Fibroblast of villous mesenchyme (primary cell): ENCODE measurements at places on chromosomes 7 and 10.

DNA sequence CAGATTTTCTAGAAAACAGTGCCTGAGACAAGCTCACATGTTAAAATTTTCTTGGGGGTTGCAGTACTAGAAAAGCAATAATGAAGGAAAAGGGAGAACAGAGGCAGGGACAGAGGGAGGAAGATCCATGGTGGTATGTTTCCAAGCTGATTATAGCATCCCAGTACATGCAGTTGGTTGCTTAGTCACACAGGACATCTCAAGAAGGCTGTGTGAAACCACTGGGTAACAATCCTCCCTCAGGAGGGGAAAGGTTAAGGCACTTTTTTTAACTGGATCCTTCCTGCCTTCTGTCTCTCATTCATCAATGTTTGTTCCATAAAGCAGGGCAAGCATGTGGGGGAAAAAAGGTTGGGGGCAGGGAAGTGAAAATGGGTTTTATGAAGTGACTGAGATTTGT, 6.1 kb upstream of the IMMP2L start:
- DNase-seq: no peak

GRCh38 chr7:21550821-21551531, 8.1 kb downstream of the DNAH11 start:
- no peak for DNase-seq

DNA sequence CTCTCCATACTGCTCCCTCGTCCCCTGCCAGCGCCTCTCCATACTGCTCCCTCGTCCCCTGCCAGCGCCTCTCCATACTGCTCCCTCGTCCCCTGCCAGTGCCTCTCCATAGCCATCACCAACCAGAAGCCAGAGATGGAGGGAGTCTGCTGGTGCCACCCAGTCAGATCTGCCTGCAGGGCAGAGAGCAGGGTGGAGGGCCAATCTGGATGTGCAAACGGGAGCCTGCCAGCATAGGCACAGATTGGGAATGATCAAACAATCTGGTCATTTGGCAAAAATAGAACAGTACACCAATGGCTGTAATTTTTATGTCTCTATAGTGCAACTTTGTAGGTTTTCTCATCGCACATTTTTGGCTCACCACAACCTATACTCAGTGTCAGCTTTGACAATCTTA, 76.9 kb upstream of the LRRC4 start:
- no peak for DNase-seq

- peak; percentile 70 for DNase-seq
These were observed 656 bp upstream of the CNNM2 start for GRCh38 chr10:102917314-102917961.

DNA sequence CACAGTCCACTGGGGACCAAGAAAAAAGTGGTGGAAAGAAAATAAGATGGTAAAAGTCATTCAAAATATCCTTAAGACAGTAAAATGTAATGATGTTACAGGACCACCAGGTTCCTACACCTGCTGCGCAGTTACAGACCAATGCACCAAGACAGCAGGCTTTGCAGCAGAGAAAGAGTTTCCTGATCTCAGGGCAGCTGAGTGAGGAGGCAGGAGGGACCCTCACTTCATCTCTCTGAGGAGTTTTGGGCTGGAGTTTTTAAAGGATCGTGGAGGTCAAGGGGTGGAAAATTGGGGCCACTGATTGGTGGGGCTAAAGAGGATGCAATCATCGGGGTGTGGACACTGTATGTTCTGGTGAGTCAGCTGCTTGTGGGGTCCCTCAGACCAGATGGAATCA, 100.0 kb downstream of the BMS1 start:
- DNase-seq: no peak

DNA sequence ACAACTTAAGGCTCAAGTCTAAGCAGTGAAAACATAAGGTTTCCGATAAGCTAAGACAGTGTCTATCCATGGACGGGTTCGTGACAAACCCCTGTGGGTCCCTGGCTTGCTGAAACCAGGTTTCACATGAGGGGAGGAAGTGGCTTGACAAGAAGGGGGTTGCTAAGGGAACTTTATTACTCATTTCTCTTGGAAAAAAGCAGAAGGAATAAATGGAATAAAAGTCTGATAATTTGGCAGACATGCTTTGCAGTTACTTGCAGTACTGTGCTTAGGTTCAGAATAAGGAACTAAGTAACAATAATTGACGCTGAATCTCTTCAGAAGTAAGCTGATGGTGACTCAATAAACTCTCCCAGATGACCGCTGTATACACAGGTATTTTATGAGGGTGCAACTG, 34.7 kb downstream of the RBM17 start:
- no peak for DNase-seq

DNA sequence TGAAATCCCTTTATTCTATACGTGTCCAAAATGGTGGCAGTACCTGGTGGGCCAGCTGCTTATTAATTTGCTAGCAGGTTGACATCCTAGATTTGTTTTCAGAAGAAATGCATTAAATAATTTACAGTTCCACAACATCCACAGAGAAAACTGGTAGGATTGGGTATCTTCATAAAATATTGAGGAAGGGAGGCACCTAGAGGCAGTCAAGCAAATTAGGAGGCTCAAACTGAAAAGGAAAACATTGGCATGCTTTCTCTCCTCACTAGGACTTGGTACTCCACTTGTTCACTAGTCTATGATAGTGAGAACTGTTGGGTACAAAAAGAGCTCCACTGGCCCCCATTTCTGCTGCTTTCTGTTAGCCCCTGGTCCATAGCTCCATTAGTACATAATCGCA, 18.3 kb upstream of the LRGUK start:
- DNase-seq: no peak

GRCh38 chr7:105811189-105811847, 65.1 kb downstream of the ATXN7L1 start:
- DNase-seq: no peak

DNA sequence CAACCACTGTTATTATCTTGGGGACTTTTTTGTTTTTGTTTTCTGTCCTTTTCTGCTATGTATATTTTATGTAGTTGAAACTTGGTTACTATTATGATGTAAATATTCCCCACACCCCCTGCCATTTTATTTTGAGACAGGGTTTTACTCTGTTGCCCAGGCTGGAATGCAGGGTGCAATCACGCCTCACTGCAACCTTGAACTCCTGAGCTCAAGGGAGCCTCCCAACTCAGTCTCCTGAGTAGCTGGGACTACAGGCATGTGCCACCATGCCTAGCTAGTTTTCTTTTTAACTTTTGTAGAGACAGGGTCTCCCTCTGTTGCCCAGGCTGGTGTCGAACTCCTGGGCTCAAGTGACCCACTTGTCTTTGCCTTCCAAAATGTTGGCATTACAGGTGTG, 18.0 kb downstream of the GSTO2 start:
- no peak for DNase-seq

DNA sequence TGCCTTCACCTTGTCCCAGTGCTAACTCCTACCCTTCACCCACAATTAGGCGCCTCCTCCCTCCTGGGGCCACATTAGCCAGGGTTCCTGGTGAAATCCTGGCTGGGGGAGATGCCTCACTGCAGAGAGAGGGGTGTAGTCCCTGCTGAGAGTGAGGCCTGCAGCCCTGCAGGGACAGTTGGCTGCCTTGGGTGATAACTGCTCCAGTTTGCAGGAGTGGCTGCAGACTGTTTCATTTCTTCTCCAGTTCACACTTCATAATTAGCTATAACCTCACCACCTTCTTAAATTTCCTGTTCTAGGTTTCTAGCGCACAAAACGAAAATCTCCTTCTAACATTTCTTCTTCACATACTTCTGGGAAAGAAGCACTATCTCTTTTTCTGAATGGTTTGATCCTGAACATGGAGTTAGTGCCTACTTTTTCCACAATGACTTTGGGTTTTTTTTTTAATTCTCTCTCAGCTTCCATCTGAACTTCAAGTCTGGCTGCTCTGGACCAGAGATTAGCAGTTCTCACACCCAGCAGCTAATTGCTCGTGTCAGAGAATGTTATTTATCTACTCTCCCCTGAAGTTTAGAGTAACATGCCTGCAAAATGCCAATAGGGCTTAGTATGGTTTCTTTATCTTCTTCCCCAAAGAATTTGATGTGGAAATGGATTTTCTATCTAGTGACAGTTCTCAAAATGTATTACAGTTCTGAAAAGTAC, 15.5 kb upstream of the JAZF1 start:
- DNase-seq: no peak
